ENCODE measurements at places on chromosomes 5 and 9. TPM values are rescaled to one million over a fixed set of nuclear protein-coding genes. Genes with fewer than 3 reads are reported as not detected.
A peak's percentile ranks its signal among the peaks of the same experiment; 100 is the strongest.

The SHOC1 gene
- total RNA-seq, result not detected

The GABRA6 gene
- not detected for total RNA-seq

The FRRS1L gene
- 5.7 TPM for total RNA-seq

The PCDHA5 gene
- total RNA-seq, result 0.08 TPM

The SH3TC2 gene
- 3.1 TPM for total RNA-seq

The FOXD4L3 gene
- not detected for total RNA-seq

The HACD4 gene
- 1.0 TPM for total RNA-seq

GRCh38 chr5:95256991-95257390, 27.9 kb downstream of the MCTP1 start:
- DNase-seq, result no peak

DNA sequence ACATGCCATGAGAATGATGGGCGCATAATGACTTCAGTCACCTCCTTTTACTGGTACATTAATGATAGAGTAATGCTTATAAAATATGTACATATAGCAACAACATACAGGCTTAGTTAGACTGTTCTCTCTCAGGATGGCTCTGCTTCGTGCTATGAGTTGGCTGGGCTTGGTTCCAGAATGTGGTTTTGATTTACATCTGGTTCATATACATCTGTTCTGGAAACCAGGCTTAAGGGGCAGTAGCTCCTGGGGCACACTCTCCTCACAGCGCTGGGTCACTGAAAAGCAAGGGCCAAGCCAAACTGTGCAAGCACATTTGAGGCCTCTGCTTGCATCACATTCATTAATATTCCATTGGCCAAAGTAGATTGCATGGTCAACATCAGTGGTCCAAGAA, 44.9 kb downstream of the PCSK1 start:
- DNase-seq, result no peak

DNA sequence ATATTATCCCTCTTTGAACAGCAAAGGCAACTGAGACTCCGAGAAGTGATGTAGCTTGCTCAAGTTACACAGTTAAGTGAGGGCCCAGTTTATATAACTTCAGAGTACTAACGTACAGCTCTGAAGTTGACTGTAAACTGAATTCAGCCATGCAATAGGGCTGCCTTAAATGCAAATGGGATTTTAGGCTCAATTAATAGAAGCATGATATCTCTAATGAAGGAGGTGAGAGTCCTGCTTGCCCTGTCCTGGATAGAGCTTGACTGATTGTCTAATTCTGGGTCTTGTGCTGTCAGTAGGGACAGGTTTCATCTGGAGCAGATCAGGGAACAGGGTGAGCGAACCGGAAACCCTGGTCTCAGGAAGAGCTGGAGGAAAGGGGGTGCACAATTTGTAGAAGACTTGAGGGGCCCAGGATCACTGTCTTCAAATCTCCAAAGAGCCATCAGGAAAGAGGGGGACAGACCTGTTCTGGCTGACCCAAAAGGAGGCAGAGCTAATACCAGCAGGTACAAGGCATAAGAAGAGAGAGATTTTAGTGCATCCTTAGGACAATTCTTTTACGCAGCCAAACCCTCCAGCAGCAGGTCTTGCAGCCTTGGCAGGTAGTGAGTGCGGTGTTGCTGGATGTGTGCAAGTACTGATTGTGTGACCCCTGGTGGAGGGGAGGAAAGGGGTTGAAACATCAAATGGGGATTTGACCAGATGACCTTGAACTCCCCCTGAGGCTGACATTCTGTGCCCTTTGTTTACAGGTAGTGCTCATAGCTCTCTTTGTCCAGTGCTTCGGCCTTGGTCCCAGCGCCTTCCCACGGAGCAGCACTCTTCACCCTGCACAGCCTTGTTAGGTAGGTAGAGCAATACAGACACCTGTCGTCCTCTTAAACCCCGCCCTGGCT, 13.0 kb downstream of the GSN start:
- no peak for DNase-seq

- DNase-seq, result no peak
Observed at GRCh38 chr9:81466981-81467380, 222.4 kb downstream of the TLE1 start.

DNA sequence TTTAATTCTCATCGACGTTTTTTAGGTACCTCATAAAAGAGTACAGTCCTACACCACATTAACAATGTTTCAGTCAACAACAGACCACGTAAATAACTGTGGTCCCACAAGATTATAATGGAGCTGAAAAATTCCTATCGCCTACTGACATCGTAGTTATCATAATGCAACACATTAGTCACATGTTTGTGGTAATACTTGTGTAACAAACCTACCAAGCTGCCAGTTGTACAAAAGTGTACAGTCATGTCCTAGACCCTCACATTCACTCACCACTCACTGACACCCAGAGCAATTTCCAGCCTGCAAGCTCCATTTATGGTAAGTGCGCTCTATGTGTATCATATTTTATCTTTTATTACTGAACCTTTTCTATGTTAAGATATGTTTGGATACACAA, 16.8 kb downstream of the GNAQ start:
- DNase-seq, result no peak

- DNase-seq, result no peak
Observed at GRCh38 chr5:20656262-20656661, 668.3 kb upstream of the CDH18 start.

DNA sequence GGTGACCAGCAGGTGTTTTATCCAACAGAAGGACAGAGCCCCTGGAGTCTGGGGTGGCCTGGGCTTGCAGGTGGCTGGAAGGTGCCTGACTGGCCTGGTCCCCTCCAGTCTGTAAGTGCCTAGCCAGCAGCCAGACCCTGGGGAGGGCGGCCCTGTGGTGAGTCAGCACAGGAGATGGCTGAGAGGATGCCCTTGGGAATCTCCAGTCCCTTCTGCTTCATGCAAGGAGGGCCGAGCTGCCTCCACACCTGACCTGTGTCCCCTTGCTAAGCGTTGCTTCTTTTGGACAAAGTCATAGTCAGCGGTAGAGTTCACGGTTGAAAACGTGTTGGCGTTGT, 20.2 kb downstream of the OBP2B start:
- no peak for DNase-seq

- peak; percentile 43 for DNase-seq
Observed at GRCh38 chr9:125889112-125889475, 141.9 kb downstream of the PBX3 start.

GRCh38 chr5:14428302-14429081, 153.1 kb upstream of the OTULINL start:
- DNase-seq, result no peak

- DNase-seq, result no peak
Observed at GRCh38 chr9:108130905-108131304, 641.3 kb upstream of the KLF4 start.

GRCh38 chr5:150557509-150557872, 49.6 kb downstream of the NDST1 start:
- no peak for DNase-seq

- no peak for DNase-seq
Observed at GRCh38 chr9:122191584-122191983, 31.9 kb downstream of the MORN5 start.

GRCh38 chr5:154291917-154292316, 101.4 kb downstream of the GALNT10 start:
- no peak for DNase-seq

DNA sequence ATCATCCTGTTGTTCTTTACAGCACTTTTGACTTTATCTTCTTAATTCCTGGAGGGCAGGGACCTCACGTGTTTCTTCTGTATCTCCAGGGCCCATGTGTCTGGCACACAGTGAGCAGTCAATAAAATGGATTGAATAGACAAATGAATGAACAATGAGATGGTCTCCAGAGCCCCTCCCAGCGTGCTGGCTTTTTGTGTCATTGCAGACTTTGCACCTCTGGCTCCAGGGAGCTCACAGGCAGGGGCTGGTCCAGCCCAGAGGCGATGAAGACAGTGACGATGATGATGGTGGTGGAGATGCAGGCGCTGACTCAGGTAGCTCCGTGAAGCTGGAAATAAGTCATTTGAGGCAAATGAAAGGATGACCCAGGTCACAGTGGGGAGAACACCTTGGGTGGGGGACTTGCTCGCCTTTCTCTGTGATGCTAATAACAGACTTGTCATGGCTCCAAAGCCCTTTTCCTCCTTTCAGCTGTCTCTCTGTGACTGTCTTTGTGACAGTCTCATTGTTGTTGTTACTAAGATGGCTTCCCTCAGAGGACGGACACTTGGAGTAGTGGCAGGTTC, 30.4 kb upstream of the FABP6 start:
- no peak for DNase-seq

GRCh38 chr5:54529565-54529964, 12.0 kb downstream of the SNX18 start:
- no peak for DNase-seq

- peak; percentile 36 for DNase-seq
Observed at GRCh38 chr5:148653836-148654781, at the start of gene HTR4. HTR4 (minus strand) TSS chr5:148654527; CDS start chr5:148637014, 17,513 bp downstream.

DNA sequence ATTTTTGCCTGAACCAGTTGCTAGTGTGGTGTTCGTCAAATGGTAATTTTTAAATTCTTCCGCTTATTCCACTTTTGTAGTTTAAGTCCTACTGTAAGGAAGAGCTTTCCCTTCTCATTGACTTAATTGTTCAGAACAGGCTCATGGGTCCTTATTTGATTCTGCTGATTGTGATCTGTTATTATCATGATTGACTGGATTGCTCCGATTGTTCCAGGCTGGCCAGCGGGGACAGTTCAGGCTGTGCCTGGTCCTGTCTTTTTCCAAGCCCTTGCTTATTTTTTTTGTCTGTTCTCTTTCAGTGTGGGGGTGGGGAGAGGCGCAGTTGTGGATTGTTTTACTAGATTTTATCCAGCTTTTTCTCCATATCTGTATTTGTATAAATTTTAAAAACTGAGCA, 52.4 kb downstream of the TRIO start:
- no peak for DNase-seq

GRCh38 chr5:41598011-41598410, 87.6 kb upstream of the PLCXD3 start:
- no peak for DNase-seq

DNA sequence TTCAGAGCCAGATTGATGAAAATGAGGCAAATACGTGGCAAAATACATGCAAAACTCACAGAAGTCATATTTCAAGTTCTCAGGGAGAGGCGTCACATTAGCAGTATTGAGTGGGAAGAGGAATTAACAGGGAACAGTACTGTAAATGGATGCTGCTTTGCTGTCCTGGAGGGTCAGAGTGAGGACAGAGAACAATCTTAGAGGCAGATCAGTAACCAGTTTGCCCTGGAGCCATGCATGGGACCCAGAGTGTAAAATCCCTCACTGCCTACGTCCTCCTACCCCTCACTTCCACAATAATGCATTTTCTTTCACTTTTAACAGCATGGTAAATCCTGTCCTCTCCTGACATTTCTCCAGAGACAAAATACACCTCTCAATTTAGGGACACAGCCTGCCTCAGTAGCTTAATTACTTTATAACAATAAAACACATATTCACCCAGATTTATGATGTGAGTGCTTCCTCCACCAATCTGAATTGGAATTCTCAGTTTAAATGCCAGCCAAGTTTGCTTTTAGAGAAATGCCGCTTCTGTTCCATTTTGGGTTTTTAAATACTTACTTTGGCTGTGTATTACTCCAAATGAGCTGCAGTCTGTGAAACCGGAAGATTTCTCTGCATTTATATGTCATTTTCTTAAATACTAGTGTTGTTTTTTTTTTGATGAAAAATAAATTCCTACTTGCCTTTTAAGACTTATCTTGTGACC, 70.0 kb downstream of the LMNB1 start:
- DNase-seq, result no peak

- DNase-seq, result no peak
Observed at GRCh38 chr9:12469084-12469483, 224.1 kb upstream of the TYRP1 start.

All from left cardiac atrium (tissue), 4 donors.